Activated CD8-positive, alpha-beta T cell treated with anti-CD3 and anti-CD28 coated beads, Interleukin-2, amount 10 ng/mL, durations not matched to agents 7 days and 5 days (primary cell): ENCODE measurements at places on chromosomes 2 and 18. TPM values are rescaled to one million over a fixed set of nuclear protein-coding genes. Genes with fewer than 3 reads are reported as not detected.

GRCh38 chr2:164719996-164720941 is 99.0 kb upstream of the GRB14 start:
- H3K36me3 ChIP-seq: no peaks in the 10 kb centered on the region
- no peak for DNase-seq
- H3K27me3 ChIP-seq: no peaks in the 10 kb centered on the region
- H3K27ac ChIP-seq: no peak overlapping the region
- H3K4me1 ChIP-seq: no peaks in the 10 kb centered on the region

GRCh38 chr18:59660786-59661743 is 36.2 kb downstream of the CCBE1 start:
- H3K4me3 ChIP-seq: no peak overlapping the region
- no peaks in the 10 kb centered on the region for H3K4me1 ChIP-seq
- DNase-seq: no peak
- no peaks in the 10 kb centered on the region for H3K36me3 ChIP-seq

The RIOK3 gene
- 69.3 TPM for total RNA-seq

DNA sequence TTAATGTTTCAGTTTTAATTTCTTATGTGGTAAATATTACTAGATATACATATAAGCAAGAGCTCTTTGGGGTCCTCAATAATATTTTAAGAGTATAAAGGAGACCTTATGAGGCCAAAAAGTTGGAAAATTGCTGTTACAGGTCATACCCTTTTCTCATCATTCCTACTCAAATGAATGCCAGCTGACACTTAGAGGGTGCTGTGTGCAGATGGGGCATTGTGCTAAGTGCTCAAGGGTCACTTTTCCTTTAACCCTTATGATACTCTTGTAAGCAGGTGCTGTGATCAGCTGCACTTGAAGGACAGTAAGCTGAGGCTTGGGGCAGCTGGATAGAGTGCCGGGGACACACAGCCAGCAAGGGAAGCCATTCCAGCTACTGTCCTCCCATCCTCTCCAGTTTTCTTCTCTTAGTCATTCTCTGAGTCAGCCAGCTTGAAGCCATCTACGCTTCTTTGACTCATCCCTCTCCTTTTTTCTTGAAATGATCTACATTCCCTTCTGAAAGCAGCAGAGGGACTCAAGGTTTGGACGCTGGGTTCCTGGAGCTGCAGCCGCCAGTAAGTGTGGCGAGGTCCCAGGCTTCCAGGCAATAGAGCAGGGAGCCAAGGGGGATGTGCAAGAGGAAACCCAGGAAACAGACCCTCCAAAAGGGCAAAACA is 42.0 kb upstream of the CREB1 start:
- no peak overlapping the region for H3K27ac ChIP-seq
- H3K4me1 ChIP-seq: no peaks in the 10 kb centered on the region
- DNase-seq: no peak

The IL36G gene
- not detected for total RNA-seq

DNA sequence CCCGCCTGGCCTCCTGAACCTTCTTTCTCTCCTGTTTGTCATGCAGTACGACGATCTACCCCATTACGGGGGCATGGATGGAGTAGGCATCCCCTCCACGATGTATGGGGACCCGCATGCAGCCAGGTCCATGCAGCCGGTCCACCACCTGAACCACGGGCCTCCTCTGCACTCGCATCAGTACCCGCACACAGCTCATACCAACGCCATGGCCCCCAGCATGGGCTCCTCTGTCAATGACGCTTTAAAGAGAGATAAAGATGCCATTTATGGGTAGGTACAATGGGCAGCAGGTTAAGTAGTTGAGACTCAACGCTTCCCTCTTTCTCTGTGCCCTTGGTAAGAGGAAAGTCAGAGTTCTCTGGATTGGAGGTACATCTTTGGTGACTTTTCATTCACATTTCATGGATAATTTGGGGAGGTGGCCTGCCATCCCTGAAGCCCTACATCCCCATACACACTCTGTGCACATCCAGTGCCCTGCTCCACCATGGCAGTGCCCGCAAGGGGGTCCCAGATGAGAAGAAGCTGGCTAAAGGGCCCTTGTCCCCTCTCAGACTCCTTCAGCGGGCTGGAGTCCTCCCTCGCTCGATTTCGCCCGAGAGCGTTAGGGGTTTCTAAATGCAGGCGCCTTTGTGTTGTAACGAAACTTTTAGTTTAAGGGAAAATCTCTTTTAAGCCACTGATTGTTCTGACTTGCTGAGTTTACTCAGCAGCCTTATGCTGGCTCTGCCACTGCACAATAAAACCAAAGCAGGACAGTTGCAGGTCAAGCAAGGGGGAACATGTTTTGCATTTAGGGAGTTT is 3.0 kb downstream of the MEIS1 start:
- peaks cover 3% of the 10 kb centered on the region for H3K36me3 ChIP-seq
- H3K4me1 ChIP-seq: peaks cover 27% of the 10 kb centered on the region
- no peak for DNase-seq

- H3K36me3 ChIP-seq: peaks cover 2% of the 10 kb centered on the region
- H3K4me1 ChIP-seq: no peaks in the 10 kb centered on the region
- no peak for DNase-seq
- no peak overlapping the region for H3K27ac ChIP-seq
- no peak overlapping the region for H3K4me3 ChIP-seq
Measured at GRCh38 chr18:57737400-57738060, 65.6 kb downstream of the ATP8B1 start.

DNA sequence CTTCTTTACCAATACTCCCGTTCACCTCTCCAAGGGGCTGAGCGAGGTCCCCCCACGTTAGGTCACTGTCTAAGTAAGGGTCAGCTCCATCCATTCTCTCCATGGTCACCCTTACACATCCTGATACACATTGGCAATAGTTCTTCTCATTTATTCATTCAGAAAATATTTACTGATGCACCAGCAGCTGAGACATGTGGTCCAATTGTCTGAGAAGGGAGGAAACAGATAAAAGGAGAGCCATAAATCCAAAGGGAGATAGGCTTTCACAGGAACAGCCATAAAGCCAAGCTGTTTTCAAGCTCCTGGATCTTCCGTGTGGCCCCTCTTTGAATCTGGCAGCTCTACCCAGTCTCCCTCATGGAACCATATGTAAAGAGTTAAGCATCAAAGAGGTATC is 121.2 kb downstream of the TXNL1 start:
- DNase-seq: no peak
- H3K4me1 ChIP-seq: no peaks in the 10 kb centered on the region
- H3K4me3 ChIP-seq: no peak overlapping the region
- H3K36me3 ChIP-seq: no peaks in the 10 kb centered on the region
- H3K27me3 ChIP-seq: peaks cover 1% of the 10 kb centered on the region
- H3K27ac ChIP-seq: no peak overlapping the region

The KIF5C gene
- 4.4 TPM for total RNA-seq

- no peaks in the 10 kb centered on the region for H3K27me3 ChIP-seq
- DNase-seq: no peak
- no peak overlapping the region for H3K27ac ChIP-seq
- no peaks in the 10 kb centered on the region for H3K36me3 ChIP-seq
Measured at GRCh38 chr18:57748770-57749603, 54.1 kb downstream of the ATP8B1 start.

The PLA2R1 gene
- not detected for total RNA-seq

The SCN1A gene
- not detected for total RNA-seq

DNA sequence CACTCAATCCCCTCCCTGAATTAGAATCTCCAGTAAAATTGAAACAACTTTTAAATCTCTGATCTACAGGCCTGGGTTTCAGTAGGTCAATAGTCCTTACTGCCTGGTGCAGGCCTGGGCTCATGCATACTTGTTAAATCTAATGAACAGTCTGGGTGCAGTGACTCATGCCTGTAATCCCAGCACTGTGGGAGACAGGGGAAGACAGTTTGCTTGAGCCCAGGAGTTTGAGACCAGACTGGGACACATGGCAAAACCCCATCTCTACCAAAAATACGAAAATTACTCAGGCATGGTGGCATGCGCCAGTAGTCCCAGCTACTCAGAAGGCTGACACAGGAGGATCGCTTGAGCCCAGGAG is 94.7 kb upstream of the SP3 start:
- H3K4me3 ChIP-seq: no peak overlapping the region
- peaks cover 15% of the 10 kb centered on the region for H3K27me3 ChIP-seq
- H3K4me1 ChIP-seq: no peaks in the 10 kb centered on the region

- no peaks in the 10 kb centered on the region for H3K36me3 ChIP-seq
- H3K4me3 ChIP-seq: no peak overlapping the region
- no peak for DNase-seq
- H3K27ac ChIP-seq: no peak overlapping the region
Measured at GRCh38 chr2:172917716-172918115, 157.9 kb upstream of the MAP3K20 start.

The ACTG2 gene
- not detected for total RNA-seq

The IKZF2 gene
- total RNA-seq: 29.7 TPM

The DNAJC5G gene
- total RNA-seq: not detected

The NT5C1B gene
- not detected for total RNA-seq

- H3K27ac ChIP-seq: no peak overlapping the region
- no peak overlapping the region for H3K4me3 ChIP-seq
- no peaks in the 10 kb centered on the region for H3K27me3 ChIP-seq
- no peak for DNase-seq
Measured at GRCh38 chr2:120480903-120481445, 135.0 kb downstream of the INHBB start.

DNA sequence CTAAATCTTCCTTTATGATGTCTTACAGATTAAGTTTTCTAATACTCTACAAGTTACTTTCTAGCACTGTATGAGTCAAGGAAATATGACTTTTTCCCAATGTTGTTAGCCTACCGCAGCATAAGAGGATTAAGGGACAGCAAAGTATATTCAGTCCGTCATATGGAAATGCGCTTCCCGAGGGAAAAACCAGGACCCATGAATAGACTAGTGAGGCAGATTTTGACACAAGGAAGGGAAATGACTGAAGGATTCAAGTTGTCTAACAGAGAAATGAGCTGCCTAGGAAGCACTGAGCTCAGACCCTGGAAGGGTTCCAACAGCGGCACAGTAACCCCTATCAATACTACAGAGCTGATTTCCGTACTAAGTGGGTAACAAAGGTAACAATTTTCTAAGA is 12.0 kb downstream of the SEPTIN10 start:
- no peak overlapping the region for H3K4me3 ChIP-seq
- no peak overlapping the region for H3K27ac ChIP-seq
- H3K4me1 ChIP-seq: no peaks in the 10 kb centered on the region

- H3K27me3 ChIP-seq: no peaks in the 10 kb centered on the region
- H3K4me3 ChIP-seq: no peak overlapping the region
- H3K36me3 ChIP-seq: peaks cover 41% of the 10 kb centered on the region
- peaks cover 2% of the 10 kb centered on the region for H3K4me1 ChIP-seq
Measured at GRCh38 chr2:181324912-181325311, 132.3 kb upstream of the ITGA4 start.

DNA sequence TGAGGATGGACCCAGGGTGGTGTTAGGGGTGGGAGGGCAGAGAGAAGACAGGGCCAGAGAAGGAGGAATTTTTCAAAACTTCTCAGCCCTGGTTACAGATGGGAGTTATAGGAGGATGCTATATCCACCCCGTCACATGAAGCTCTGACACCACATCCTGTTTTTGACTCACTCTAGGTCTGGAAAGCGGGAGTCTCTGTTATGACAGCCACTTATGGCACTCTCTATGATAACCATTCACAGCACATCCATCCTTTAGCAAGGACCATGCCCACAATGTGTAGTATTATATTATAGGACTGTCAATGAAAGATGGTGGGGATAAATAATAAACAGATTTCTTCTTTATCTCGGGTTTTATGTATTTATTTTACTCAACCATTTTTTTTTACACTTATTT is 461.2 kb downstream of the CDH2 start:
- no peak overlapping the region for H3K4me3 ChIP-seq
- H3K4me1 ChIP-seq: no peaks in the 10 kb centered on the region
- no peak for DNase-seq
- H3K27ac ChIP-seq: no peak overlapping the region
- H3K27me3 ChIP-seq: no peaks in the 10 kb centered on the region

DNA sequence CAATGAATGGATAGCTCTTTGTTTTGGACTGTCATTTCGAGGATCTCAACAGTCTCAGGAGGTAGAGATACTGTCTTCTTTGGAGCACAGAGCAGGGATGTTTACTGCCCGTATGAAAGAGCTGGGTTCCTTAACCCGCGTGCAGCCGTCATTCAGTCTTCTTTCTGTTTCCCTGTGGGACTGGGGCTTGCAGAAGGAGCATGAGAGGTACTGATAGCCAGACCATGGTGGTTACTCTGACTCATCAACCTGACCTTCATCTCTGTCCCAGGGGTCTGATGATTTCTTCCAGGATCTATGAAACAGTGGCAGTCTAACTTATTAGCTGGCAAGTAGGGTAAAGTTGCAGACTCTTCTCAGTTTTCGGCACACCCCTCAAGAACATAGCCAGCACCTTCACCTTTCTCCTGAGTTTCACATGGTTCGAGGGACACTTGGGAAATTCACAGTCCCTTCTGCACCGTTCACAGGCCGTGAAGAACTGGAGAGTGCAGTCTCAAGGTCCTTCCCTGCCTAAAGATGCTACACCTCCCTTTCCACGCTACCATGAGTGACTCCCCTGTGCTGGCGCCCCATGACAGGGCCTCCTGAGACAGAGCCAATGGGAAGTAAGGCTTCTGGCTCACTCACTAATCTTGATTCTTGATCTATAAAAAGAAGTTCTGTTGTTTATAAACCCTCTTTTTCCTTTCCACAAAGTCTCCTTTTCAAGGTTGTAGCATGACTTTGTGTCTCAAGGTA is 226.2 kb downstream of the MC4R start:
- peaks cover 2% of the 10 kb centered on the region for H3K27me3 ChIP-seq
- no peaks in the 10 kb centered on the region for H3K36me3 ChIP-seq
- no peak overlapping the region for H3K27ac ChIP-seq
- no peak overlapping the region for H3K4me3 ChIP-seq
- H3K4me1 ChIP-seq: no peaks in the 10 kb centered on the region

DNA sequence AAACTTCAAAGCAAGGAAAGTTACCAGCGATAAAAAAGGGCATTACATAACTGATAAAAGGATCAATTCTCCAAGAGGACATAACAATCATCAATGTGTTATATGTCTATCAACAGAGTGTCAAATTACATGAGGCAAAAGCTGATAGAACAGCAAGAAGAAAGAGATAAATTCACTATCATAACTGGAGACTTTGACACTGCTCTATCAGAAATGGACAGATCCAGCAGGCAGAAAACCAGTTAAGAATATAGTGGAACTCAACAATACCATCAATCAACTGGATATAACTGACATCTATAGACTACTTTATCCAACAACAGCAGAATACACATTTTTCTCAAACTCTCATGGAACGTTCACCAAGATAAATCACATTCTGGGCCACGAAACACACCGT is 65.0 kb downstream of the ROCK2 start:
- no peak for DNase-seq
- H3K4me3 ChIP-seq: no peak overlapping the region
- H3K27me3 ChIP-seq: no peaks in the 10 kb centered on the region
- no peak overlapping the region for H3K27ac ChIP-seq
